ENCODE measurements at places on chromosomes 4 and X. TPM values are rescaled to one million over a fixed set of nuclear protein-coding genes. Genes with fewer than 3 reads are reported as not detected.

GATA1 gene
- total RNA-seq: not detected

FBXW7 gene
- 35.8 TPM for total RNA-seq

ANK2 gene
- 41.2 TPM for total RNA-seq

NAP1L2 gene
- total RNA-seq: not detected

- H3K4me3 ChIP-seq: no peak overlapping the region
- H3K27me3 ChIP-seq: no peaks in the 10 kb centered on the region
- peaks cover 4% of the 10 kb centered on the region for H3K4me1 ChIP-seq
- DNase-seq: no peak
These were observed 16.2 kb downstream of the UBE2K start for GRCh38 chr4:39714166-39714565.

GRCh38 chr4:61514991-61515390 is 314.9 kb downstream of the ADGRL3 start:
- H3K27me3 ChIP-seq: no peaks in the 10 kb centered on the region
- peak overlapping the region; percentile 61 for H3K27ac ChIP-seq
- no peak overlapping the region for H3K4me3 ChIP-seq
- peak; percentile 25 for DNase-seq

DNA sequence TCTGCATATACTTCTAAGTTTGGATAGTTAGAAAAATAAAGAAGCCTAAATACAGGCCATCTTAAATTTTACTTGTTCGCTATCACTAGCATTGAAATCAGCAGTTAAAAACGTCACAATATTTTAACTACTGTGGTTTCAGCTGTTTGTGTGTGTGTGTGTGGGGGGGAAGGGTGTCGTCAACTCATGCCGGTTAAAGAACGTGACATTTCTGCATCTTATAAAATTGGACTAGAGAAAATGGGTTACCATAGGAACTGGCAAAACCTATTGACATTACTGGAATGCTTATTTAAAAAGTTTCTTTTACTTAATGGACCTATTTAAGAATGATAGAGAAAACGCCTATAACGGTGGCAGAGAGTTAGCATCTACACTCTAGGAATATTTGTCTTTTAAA is 1.2 kb upstream of the CNKSR2 start:
- no peaks in the 10 kb centered on the region for H3K36me3 ChIP-seq
- DNase-seq: no peak
- no peaks in the 10 kb centered on the region for H3K4me1 ChIP-seq
- H3K4me3 ChIP-seq: no peak overlapping the region

DNA sequence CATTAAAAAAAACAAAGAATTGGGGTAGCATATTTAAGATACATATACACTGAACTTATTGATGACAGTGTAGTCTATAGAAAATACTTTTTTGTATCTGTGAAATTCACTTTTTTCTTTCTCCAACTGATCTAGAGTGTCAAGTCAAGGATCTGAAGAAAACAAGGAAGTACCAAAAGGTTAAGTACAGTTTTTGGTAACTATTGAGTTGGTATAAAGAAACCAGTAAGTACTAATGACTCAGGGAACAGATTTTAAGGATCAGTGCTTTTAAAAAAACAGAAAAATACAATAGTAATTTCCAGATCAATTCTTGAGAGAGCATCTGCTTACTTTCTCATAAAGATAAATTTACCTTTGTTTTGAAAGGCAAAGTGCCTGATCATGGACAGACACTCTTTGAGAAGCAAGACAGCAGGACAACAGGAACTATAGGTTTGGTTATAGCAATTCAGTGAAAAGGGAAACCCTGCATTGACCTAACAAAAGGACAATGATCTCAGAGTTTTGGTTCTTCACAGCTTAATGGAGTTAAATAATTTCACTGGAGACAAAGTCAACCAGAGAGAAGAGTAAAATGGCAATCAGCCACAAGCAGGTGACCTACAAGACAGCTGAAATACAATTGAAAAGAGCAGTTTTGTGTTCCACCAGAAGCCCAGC is 23.4 kb downstream of the TRMT10A start:
- H3K27ac ChIP-seq: no peak overlapping the region
- no peaks in the 10 kb centered on the region for H3K4me1 ChIP-seq
- no peaks in the 10 kb centered on the region for H3K27me3 ChIP-seq
- DNase-seq: no peak
- no peak overlapping the region for H3K4me3 ChIP-seq

DNA sequence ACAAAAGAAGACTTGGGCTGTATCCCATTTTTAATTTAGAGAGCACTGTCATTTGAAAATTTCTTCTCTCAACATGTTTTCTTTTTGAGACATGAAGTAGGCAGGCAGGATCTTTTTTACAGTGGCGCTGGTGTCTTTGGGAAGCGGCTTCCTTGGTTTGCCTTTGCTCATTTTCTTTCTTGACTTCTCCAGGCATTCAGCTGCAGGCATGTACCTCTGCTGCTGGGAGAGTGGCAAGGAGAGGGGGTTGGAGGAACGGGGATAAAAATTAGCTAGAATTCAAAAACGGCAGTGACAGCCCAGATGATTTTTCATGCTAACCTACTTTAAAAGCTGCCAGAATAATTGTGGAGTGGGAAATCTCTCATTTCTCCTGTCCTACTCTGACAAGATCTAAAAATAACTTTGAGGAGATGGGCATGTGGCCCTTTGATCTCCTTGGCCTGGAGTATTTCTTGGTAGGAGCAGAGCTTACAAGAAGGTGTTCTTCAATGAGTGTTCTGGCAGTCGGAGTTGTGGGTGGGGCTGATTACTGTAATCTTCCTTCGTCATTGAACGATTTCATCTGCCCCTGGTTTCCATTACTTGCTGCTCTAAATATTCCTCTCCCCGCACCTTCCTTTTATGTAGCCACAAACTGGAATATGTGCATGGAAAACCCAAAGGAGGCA is 54.8 kb downstream of the TBL1X start:
- no peaks in the 10 kb centered on the region for H3K36me3 ChIP-seq
- no peak overlapping the region for H3K27ac ChIP-seq
- DNase-seq: no peak
- H3K4me3 ChIP-seq: no peak overlapping the region
- H3K27me3 ChIP-seq: no peaks in the 10 kb centered on the region
- H3K4me1 ChIP-seq: no peaks in the 10 kb centered on the region

- H3K4me3 ChIP-seq: no peak within 1 kb of the TSS
- H3K27ac ChIP-seq: no peak within 1 kb of the TSS
- no peaks in the 10 kb centered on the region for H3K36me3 ChIP-seq
- DNase-seq: no peak
- no peaks in the 10 kb centered on the region for H3K4me1 ChIP-seq
These were observed at the start of gene TRIM2 for GRCh38 chr4:153204247-153204671. TSS of gene TRIM2 (plus strand) at chr4:153204443. CDS start at chr4:153204531, 88 bp downstream.

- peaks cover 4% of the 10 kb centered on the region for H3K4me1 ChIP-seq
- peaks cover 25% of the 10 kb centered on the region for H3K36me3 ChIP-seq
- no peak overlapping the region for H3K27ac ChIP-seq
These were observed 22.3 kb upstream of the NDUFC1 start for GRCh38 chr4:139324620-139325019.

GRCh38 chrX:71216485-71216884 is 6.5 kb upstream of the GJB1 start:
- H3K4me1 ChIP-seq: no peaks in the 10 kb centered on the region
- DNase-seq: no peak
- H3K27ac ChIP-seq: no peak overlapping the region
- H3K4me3 ChIP-seq: no peak overlapping the region
- H3K36me3 ChIP-seq: no peaks in the 10 kb centered on the region

GRCh38 chrX:118530219-118530911 is 34.8 kb downstream of the DOCK11 start:
- H3K27me3 ChIP-seq: peaks cover 19% of the 10 kb centered on the region
- no peak overlapping the region for H3K4me3 ChIP-seq
- no peaks in the 10 kb centered on the region for H3K36me3 ChIP-seq
- peak; percentile 17 for DNase-seq

GRCh38 chr4:79597266-79597665 is 189.2 kb upstream of the GK2 start:
- H3K4me1 ChIP-seq: no peaks in the 10 kb centered on the region
- H3K4me3 ChIP-seq: no peak overlapping the region
- H3K27me3 ChIP-seq: no peaks in the 10 kb centered on the region
- no peaks in the 10 kb centered on the region for H3K36me3 ChIP-seq
- H3K27ac ChIP-seq: no peak overlapping the region

GRCh38 chrX:133970076-133970475 is 15.3 kb downstream of the GPC3 start:
- H3K4me1 ChIP-seq: peaks cover 9% of the 10 kb centered on the region
- no peak overlapping the region for H3K27ac ChIP-seq
- peaks cover 75% of the 10 kb centered on the region for H3K27me3 ChIP-seq
- no peaks in the 10 kb centered on the region for H3K36me3 ChIP-seq
- DNase-seq: no peak

GRCh38 chr4:66564901-66565651 is 894.8 kb upstream of the EPHA5 start:
- H3K27me3 ChIP-seq: no peaks in the 10 kb centered on the region
- peaks cover 6% of the 10 kb centered on the region for H3K4me1 ChIP-seq
- no peak overlapping the region for H3K4me3 ChIP-seq
- no peak overlapping the region for H3K27ac ChIP-seq
- no peak for DNase-seq
- no peaks in the 10 kb centered on the region for H3K36me3 ChIP-seq

DNA sequence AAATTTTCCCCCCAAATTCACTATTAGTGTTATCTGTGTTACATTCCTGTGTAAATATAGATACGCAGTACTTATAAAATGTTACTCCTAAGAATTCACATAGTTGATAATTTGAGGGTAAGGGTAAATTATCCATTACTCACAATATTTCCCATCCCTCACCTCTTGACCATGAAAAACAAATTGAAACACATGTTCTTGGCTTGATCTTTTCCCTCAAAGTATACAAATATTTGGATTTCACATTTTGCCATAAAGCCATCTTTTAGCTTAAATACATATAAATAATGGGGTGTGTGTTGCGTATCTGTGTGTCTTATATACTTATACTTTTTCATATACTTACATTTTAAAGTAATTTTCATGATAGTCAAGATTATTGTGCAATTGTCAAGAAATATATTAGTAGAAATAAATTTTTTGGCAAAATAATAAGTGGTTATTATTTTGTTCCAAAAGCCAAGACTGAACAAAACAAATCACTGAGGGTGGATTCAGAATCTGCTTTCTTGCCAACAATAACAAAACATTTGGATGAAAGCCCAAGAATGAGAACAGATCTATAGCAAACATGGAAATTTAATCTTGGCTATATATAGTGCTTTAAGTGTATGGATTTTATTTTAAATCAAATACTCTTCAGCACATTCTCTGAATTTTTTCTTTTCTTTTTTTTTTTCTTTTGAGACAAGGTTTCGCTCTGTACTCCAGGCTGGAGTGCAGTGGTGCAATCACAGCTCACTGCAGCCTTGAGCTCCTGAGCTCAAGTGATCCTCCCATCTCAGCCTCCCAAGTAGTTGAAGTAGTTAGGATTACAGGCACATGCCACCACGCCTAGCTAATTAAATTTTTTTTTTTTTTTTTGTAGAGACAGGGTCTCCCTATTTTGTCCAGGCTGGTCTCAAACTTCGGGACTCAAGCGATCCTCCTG is 48.5 kb upstream of the PRSS48 start:
- no peaks in the 10 kb centered on the region for H3K27me3 ChIP-seq
- H3K4me1 ChIP-seq: peaks cover 18% of the 10 kb centered on the region
- H3K4me3 ChIP-seq: peak overlapping the region; percentile 74
- DNase-seq: peak; percentile 73
- peak overlapping the region; percentile 97 for H3K27ac ChIP-seq

DNA sequence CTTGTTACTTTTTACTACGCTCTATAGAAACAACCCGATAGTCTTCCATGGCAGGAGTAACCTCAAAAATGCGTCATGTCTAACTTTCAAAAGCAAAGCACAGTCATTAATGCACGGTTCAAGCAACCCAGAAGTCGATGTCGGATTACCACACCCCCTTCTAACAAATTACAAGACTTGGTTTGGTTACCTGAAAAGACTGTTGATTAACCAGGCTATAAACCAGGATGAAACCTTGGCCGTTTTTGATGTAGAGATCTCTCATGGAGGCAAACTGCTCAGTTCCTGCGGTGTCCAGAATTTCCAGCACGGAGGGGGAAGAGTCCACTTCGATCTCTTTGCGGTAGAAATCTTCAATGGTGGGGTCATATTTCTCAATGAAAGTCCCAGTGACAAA is 2.4 kb downstream of the RAP2C start:
- H3K27me3 ChIP-seq: peaks cover 58% of the 10 kb centered on the region
- peaks cover 22% of the 10 kb centered on the region for H3K36me3 ChIP-seq
- H3K4me1 ChIP-seq: peaks cover 7% of the 10 kb centered on the region
